Esophagus squamous epithelium (tissue), 5 donors: ENCODE measurements at places on chromosomes 5 and 9.

GRCh38 chr5:41842777-41843176 is 27.4 kb downstream of the OXCT1 start:
- no peak for DNase-seq

- no peak for DNase-seq
Measured at GRCh38 chr5:83184534-83184933, 107.2 kb downstream of the XRCC4 start.

DNA sequence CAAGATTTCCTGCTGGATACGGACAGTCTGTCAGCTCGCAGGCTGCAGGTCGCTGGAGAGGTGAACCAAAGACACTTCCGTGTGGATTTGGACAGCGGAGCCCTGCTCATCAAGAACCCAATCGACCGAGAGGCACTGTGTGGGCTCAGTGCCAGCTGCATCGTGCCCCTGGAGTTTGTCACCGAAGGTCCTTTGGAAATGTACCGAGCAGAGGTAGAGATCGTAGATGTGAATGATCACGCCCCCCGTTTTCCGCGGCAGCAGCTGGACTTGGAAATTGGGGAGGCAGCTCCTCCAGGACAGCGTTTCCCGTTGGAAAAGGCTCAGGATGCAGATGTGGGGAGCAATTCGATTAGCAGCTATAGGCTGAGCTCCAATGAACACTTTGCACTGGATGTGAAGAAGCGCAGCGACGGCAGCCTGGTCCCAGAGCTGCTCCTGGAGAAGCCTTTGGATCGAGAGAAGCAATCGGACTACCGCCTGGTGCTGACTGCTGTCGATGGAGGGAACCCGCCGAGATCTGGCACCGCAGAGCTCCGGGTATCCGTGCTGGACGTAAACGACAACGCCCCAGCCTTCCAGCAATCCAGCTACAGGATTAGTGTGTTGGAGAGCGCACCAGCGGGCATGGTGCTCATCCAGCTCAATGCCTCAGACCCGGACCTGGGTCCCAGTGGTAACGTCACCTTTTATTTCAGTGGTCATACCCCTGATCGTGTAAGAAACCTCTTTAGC is 658 bp downstream of the PCDHGC4 start:
- no peak for DNase-seq

GRCh38 chr5:124550731-124551130 is 195.7 kb downstream of the ZNF608 start:
- DNase-seq, result no peak

GRCh38 chr9:95506428-95506677 is 10.4 kb downstream of the PTCH1 start:
- no peak for DNase-seq

GRCh38 chr9:93944011-93944410 is 11.1 kb downstream of the BARX1 start:
- DNase-seq, result no peak

DNA sequence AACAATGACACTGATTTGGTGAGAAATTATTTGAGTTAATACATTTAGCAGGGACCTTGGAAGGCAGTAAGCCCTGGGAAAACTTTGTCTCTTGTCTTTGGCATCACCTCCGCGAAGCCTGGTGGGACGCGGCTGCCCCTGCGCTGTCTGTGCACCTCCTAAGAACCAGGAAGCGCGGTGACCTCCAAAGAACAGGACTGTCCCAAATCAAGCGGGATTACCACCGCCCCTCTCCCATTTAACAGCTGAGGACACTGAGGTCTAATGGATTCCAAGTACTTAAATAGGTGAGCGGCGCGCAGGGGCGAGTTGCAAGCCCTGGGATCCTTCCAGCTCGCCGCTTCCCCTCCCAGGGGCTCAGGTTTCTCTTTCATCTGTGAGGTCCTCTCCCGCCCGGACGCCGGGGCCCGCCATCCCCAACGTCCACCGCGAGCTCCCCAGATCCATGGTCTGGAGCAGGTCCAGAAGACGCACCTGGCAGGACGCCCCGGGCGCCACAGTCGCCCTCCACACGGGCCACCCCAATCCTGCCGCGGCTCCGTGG is 432 bp downstream of the STARD4 start:
- DNase-seq, result no peak

DNA sequence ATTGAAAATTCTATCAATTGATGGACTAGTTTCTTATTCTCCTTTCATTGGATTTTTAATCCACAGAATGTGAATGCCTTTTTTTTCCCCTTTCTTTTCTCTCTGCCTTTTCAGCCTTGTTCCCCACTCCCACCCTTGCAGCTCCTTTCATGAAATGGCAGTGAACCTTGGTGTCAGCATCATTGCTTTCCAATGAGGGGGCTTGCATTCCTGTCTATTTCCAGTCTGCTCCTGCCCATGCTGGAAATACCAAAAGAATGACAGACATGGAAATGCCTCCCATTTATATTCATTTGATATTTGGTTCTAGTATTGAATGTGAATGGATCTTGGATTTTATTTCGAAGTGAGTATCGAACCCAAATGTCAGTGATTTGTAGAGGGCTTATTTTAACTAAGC is 162.7 kb upstream of the SGCD start:
- no peak for DNase-seq
